ENCODE measurements at places on chromosomes 3 and 15.

- DNase-seq = no peak
Measured at GRCh38 chr3:147846293-147846692, 437.1 kb downstream of the ZIC1 start.

DNA sequence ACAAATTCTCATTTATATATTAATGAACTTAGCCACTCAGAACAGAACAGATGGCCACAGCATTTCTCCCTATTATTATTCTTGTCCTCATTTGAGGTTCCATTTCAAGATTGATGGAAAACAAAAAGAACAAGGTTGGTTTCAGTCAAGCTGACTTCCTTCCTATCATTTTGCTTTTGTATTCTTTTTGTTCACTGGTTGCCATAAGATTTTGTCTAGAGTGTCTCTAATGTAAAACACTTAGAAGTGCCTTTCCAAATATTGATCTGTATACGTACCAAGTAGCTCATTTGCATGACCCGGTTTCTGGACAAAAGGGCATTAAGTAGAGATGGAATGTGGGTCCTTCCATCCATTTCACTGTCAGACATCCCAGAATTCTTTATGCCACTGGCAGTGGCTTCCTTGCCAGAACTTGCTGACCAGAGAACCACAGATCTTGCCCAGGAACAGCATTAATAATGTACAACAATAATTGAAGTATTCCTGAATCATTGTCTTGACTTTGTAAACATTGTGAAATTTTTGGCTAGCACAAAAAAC, 63.8 kb downstream of the PEX5L start:
- no peak for DNase-seq

DNA sequence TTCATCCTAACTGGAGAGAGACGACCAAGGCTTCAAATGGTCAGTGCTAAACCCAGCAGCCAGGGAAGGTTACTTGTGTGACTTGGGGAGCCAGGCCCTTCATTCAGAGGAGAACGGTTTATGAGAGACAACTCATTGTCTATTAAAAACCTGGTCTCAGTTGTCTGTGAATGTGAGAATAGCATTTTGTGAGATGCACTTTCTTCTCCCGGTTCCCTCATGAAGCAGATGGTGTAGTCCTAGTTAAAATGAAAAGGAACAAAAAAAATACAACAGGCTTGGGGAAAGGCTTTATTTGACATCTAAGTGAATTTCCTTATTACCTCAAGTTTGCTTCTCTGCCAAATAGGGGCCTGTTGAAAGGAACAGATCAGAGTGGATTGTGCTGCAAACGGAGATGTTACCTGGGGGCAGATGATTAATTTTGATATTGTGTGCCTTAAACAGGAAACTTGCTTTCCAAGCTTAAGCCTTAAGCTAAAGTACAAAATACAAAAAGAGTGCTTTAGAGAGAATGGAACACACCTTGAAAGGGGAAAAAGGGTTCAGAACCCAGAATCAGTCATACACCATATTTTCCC, 202.7 kb upstream of the BHLHE40 start:
- no peak for DNase-seq

GRCh38 chr3:4984511-4984864, 5.3 kb downstream of the BHLHE40 start:
- DNase-seq = no peak

GRCh38 chr3:30124435-30125370, 481.7 kb upstream of the TGFBR2 start:
- DNase-seq = no peak

- no peak for DNase-seq
Measured at GRCh38 chr3:127655641-127656040, 17.1 kb upstream of the ABTB1 start.

GRCh38 chr3:130091958-130092357, 10.3 kb downstream of the ALG1L2 start:
- no peak for DNase-seq

GRCh38 chr3:129929383-129929782, 35.9 kb upstream of the TMCC1 start:
- no peak for DNase-seq

- DNase-seq = no peak
Measured at GRCh38 chr3:184290331-184290730, 8.7 kb upstream of the PSMD2 start.

All from NCI-H1694 treated with DMSO at 0.1 percent for 48 hours (cell line).